ENCODE measurements at places on chromosomes 16 and 17.

DNA sequence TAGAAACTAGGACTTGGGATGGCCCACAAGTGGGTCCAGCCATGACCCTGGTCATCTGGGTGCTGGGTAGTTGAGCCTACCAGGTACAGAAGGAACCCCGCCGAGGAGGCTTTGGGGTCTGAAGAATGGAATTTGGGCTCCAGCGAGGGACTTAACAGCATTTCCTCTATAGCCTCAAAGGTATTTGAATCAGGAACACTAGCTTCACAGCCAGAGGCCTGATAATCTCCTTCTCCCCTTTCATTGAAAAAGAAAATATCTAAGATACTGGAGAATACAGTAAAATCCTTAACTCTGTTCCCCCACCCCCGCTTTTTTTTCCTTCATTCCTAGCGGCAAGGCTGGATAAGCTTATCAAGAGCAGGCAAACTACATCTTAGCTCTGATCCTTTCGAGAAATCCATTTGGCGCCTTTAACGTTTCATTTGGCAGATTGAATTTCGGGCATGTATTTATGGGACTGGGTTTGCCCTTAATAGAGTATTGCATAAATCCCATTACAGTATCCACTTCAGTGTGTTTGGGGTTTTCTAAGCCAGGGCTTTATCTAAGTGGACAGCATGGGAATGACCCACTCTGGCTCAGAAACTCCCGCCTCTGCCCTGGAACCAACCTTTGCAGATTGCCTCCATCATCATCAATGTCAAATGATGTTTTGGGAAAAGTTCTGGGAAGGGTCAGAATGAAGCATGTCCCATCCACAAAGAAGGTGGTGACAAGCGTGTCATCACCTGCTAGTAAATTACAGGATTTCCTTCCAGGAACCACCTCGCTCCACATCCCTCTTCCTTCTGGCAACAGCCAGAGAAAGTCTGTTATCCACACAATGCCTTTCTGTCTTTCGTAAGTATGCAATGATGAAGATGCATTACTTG lies 36.9 kb downstream of the XYLT1 start:
- no peak for DNase-seq
- no peaks in the 10 kb centered on the region for H3K27me3 ChIP-seq
- no peak overlapping the region for H3K27ac ChIP-seq
- peaks cover 19% of the 10 kb centered on the region for H3K4me1 ChIP-seq

DNA sequence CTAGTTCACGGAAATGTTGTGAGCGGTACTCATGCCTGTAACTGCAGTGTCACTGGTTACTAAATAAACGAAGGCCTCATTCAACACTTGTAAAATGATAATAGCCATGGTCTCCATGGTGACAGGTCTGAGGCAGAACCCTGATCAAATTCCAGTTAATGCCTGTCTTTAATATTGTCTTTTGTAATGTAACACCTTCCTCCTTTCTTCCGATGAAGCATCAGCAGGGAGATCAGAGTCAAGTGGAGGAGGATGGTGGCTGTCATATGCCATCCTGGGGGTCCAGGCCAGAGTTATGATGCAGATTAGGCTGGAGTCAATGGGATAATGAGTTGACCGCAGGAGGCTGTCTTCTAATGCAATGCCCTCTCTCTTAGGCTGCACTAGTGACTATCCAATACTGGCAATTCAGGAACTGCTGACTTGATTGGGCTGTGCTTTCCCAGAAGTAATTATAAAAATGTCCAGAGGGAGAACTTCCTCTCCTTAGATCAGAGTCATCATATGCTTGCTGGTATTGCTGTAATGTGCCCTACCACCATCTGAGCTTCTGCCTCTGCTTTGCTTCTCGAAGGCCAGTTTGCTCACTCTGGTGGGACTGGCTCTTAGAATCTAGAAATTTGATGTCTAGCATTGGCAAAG lies 419.1 kb downstream of the CA10 start:
- H3K4me3 ChIP-seq = no peak overlapping the region
- no peaks in the 10 kb centered on the region for H3K27me3 ChIP-seq
- H3K4me1 ChIP-seq = no peaks in the 10 kb centered on the region
- no peaks in the 10 kb centered on the region for H3K36me3 ChIP-seq
- no peak for DNase-seq

- no peaks in the 10 kb centered on the region for H3K36me3 ChIP-seq
- no peaks in the 10 kb centered on the region for H3K4me1 ChIP-seq
- no peak overlapping the region for H3K4me3 ChIP-seq
- H3K27ac ChIP-seq = no peak overlapping the region
- H3K27me3 ChIP-seq = no peaks in the 10 kb centered on the region
Observed at GRCh38 chr17:76909971-76910760, 42.0 kb downstream of the MGAT5B start.

GRCh38 chr17:57356719-57357391 lies 100.5 kb downstream of the MSI2 start:
- H3K4me1 ChIP-seq = peaks cover 29% of the 10 kb centered on the region
- peak overlapping the region; percentile 52 for H3K4me3 ChIP-seq
- no peaks in the 10 kb centered on the region for H3K27me3 ChIP-seq
- peak overlapping the region; percentile 74 for H3K27ac ChIP-seq
- no peak for DNase-seq
- H3K36me3 ChIP-seq = no peaks in the 10 kb centered on the region

GRCh38 chr17:19703106-19703827 lies 13.1 kb downstream of the SLC47A2 start:
- no peaks in the 10 kb centered on the region for H3K27me3 ChIP-seq
- H3K27ac ChIP-seq = peak overlapping the region; percentile 49
- H3K4me3 ChIP-seq = no peak overlapping the region
- H3K36me3 ChIP-seq = no peaks in the 10 kb centered on the region
- peaks cover 19% of the 10 kb centered on the region for H3K4me1 ChIP-seq
- no peak for DNase-seq

DNA sequence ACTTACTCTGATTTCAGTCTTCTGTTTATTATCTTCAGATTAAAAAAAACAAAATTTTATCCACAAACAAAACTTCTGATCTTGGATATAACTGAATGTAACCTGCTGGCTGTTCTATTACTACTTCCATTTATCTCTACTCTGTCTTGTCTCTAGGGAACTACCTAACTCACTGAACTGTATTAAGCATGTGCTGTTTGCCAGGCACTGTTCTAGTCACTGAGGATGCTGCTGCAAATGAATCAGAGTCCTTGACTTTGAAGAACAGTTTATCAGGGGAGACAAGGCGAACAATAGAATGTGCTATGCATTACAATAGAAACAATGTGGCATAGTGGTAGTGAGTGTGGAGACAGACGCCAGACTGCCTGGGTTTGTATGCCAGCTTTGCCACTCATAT lies 2.3 kb upstream of the ANKRD40 start:
- peaks cover 12% of the 10 kb centered on the region for H3K4me1 ChIP-seq
- H3K4me3 ChIP-seq = no peak overlapping the region
- peak overlapping the region; percentile 2 for H3K27ac ChIP-seq
- DNase-seq = no peak
- no peaks in the 10 kb centered on the region for H3K27me3 ChIP-seq

- no peaks in the 10 kb centered on the region for H3K36me3 ChIP-seq
- no peak overlapping the region for H3K27ac ChIP-seq
- no peak for DNase-seq
- H3K4me3 ChIP-seq = no peak overlapping the region
Observed at GRCh38 chr16:53752560-53752959, 48.6 kb downstream of the FTO start.

DNA sequence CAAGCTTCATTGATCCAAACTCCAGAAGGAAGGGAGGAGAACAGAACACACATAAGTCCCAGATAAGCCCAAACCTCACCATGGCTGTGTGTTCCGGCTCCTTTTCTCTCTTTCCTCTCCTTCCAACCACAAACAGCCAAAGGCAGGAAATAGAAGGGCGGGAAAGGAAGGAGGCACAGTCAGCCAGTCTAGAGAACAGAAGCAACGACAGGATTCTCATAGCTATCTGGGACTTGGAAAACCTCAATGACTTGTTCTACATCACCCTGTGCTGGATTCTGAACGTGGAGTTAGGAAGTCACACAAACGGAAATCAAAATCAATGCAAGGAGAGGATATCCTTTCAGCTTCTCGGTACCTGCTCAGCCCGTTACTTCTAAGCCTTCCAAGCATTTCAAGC lies 9.0 kb downstream of the CRK start:
- no peaks in the 10 kb centered on the region for H3K36me3 ChIP-seq
- H3K4me1 ChIP-seq = peaks cover 6% of the 10 kb centered on the region
- no peak for DNase-seq
- H3K4me3 ChIP-seq = no peak overlapping the region
- no peak overlapping the region for H3K27ac ChIP-seq

GRCh38 chr17:13437966-13438779 lies 163.6 kb downstream of the HS3ST3A1 start:
- H3K4me3 ChIP-seq = no peak overlapping the region
- no peaks in the 10 kb centered on the region for H3K4me1 ChIP-seq
- H3K36me3 ChIP-seq = no peaks in the 10 kb centered on the region
- DNase-seq = no peak
- H3K27ac ChIP-seq = no peak overlapping the region

- DNase-seq = no peak
- H3K36me3 ChIP-seq = peaks cover 44% of the 10 kb centered on the region
- no peak overlapping the region for H3K27ac ChIP-seq
- no peak overlapping the region for H3K4me3 ChIP-seq
- no peaks in the 10 kb centered on the region for H3K4me1 ChIP-seq
Observed at GRCh38 chr17:56896217-56896967, 17.5 kb downstream of the TRIM25 start.

- H3K4me3 ChIP-seq = no peak overlapping the region
- DNase-seq = no peak
- H3K27me3 ChIP-seq = no peaks in the 10 kb centered on the region
- H3K4me1 ChIP-seq = no peaks in the 10 kb centered on the region
- H3K27ac ChIP-seq = no peak overlapping the region
Observed at GRCh38 chr16:19898924-19899604, 14.4 kb upstream of the GPRC5B start.

GRCh38 chr16:85449885-85450245 lies 163.3 kb upstream of the GSE1 start:
- no peak overlapping the region for H3K27ac ChIP-seq
- H3K27me3 ChIP-seq = no peaks in the 10 kb centered on the region
- DNase-seq = no peak
- H3K4me1 ChIP-seq = peaks cover 28% of the 10 kb centered on the region

GRCh38 chr17:80960797-80961452 lies 30.7 kb upstream of the CHMP6 start:
- H3K4me3 ChIP-seq = no peak overlapping the region
- peak overlapping the region; percentile 91 for H3K27ac ChIP-seq
- no peak for DNase-seq
- no peaks in the 10 kb centered on the region for H3K27me3 ChIP-seq
- peaks cover 16% of the 10 kb centered on the region for H3K36me3 ChIP-seq

- no peak overlapping the region for H3K4me3 ChIP-seq
- H3K4me1 ChIP-seq = no peaks in the 10 kb centered on the region
- no peak overlapping the region for H3K27ac ChIP-seq
- no peak for DNase-seq
- H3K27me3 ChIP-seq = no peaks in the 10 kb centered on the region
Observed at GRCh38 chr17:30848021-30848420, 16.3 kb downstream of the ATAD5 start.

DNA sequence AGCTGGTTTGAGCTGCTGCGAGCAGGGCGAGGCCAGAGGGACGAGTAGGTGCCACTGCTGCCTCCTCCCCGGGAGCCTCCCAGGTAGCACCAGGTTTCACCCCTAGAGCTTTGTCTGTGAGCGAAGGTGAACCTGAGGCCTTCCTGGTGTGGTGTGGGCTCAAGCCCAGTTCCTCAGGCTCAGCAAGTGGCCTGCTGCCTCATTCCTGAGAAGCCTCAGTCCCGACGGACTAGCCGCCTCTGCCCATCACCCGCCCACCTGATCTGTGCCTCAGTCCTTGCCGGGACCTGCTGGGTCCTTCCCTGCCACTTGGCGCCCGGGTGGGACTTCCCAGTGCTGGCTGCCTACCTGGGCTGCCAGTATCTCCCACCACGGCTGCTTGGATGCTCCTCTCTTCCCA lies 1.7 kb downstream of the NLRC3 start:
- no peak overlapping the region for H3K4me3 ChIP-seq
- no peaks in the 10 kb centered on the region for H3K4me1 ChIP-seq
- H3K36me3 ChIP-seq = no peaks in the 10 kb centered on the region
- H3K27me3 ChIP-seq = no peaks in the 10 kb centered on the region

DNA sequence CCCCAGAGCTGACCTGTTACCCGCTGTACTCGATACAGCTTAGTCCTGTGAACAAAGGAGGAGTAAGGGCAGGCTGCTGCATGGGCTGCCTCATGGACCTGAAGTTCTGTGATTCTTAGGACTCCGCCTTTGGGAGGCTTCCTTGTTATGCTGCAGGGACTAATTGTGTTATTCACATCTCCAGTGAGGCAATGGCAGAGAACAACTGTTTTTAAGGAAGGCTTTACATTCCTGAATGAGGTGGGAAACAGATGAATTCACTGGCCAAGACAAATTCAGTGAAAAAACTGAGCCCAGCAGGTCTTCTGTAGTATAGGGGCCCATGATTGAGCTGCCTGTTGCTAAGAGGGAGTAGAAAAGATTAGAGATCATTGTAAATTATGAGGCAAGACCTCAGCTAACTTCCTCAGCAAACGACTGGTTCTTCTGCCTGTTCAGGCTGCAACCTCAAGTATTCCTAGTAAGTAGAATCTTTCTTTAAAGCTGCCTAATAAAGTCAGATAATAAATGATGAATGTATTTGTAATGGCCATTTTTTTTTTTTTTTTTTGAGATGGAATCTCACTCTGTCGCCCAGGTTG lies 26.3 kb downstream of the ADORA2B start:
- H3K27me3 ChIP-seq = no peaks in the 10 kb centered on the region
- no peak for DNase-seq
- H3K4me1 ChIP-seq = no peaks in the 10 kb centered on the region
- H3K36me3 ChIP-seq = no peaks in the 10 kb centered on the region

DNA sequence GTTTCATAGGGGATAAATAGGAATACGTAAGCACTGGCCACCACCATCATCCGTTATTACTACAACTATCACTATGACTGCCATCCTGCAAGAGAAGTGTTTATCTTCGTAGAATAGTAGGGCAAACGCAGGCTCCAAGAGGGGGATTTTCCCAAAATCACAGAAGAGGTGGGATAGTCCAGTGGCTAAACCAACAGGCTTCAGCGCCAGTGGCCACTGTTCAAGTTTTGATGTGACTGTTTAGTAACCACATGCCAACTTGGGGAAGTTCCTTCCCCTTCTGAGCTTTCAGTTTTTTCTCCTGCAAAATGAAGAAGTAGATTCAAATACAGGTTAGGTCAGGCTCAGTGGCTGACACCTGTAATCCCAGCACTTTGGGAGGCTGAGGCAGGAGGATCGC lies 60.7 kb upstream of the GRIN2A start:
- no peak overlapping the region for H3K27ac ChIP-seq
- H3K4me3 ChIP-seq = no peak overlapping the region
- H3K27me3 ChIP-seq = no peaks in the 10 kb centered on the region
- H3K4me1 ChIP-seq = no peaks in the 10 kb centered on the region
